ENCODE measurements at places on chromosomes 2 and 18. TPM values are rescaled to one million over a fixed set of nuclear protein-coding genes. Genes with fewer than 3 reads are reported as not detected.

NEB gene
- 5.1 TPM for total RNA-seq

PDCL3 gene
- 24.1 TPM for total RNA-seq

ALKAL2 gene
- 5.3 TPM for total RNA-seq

GATA6 gene
- total RNA-seq, result not detected

C2orf66 gene
- total RNA-seq, result not detected

DNA sequence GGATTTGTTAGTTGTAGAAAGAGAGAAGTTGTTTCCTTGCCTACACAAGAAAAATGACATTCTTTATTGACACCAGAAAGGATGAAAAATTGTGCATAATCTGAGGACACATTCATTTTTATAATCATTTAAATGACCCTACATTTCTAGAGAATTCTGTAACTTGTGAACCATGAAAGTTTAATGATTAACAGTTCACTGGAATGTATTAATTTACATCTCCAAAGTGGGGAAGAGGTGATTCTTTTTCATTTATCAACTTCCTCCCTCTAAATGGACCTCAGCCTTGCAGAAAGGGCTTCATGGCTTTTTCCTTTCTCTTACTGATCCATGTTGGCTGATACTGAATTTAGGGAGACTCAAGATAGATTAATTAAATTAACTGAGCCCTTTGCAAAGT is 565.2 kb upstream of the LINC00305 start:
- DNase-seq, result no peak

DNA sequence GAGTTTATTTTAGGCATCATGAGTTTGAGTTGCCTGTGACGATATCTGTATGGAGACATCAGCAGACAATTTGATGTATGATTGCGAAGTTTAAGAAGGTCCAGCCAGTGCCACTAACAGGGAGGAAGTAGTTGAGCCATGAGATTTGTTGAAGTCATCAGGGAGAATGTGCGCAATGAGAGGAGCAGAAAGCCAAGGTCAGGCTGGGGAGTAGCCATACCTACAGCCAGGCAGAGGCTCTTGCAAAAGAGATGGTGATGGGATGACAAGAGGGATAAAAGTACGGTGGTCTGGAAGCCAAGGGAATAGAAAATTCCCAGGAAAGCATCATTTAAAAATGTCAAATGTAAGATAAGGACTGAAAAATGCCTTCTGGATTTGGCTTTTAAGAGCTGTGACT is 51.2 kb downstream of the LIMS1 start:
- no peak for DNase-seq

DNA sequence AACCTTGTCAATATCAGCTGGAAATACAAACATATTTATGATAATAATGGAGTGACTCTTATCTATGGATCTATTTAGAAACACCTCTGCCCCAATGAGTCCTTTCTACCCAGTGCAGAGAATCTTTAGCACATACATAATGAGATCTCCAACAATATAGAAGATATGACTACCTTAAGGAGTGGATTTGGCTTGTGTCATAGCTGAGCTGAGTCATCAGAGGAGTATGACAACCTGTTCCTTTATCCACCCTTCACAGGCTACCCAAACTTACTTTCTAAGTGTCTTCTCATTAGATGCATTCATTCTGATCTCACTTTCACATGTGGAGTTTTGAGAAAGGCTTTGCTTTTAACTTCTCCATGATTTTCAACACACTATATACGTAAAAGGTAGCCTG is 1218.9 kb downstream of the DSC3 start:
- no peak for DNase-seq

- no peak for DNase-seq
These were observed 409.8 kb downstream of the GPD2 start for GRCh38 chr2:156845806-156846558.

- no peak for DNase-seq
These were observed 323.1 kb upstream of the TNP1 start for GRCh38 chr2:217182926-217183325.

Measured in B cell (primary cell).